ENCODE measurements at places on chromosomes 12 and 14.

GRCh38 chr14:93751946-93752655 lies 36.2 kb downstream of the PRIMA1 start:
- DNase-seq, result no peak

GRCh38 chr14:97106609-97107008 lies 309.4 kb downstream of the VRK1 start:
- no peak for DNase-seq

DNA sequence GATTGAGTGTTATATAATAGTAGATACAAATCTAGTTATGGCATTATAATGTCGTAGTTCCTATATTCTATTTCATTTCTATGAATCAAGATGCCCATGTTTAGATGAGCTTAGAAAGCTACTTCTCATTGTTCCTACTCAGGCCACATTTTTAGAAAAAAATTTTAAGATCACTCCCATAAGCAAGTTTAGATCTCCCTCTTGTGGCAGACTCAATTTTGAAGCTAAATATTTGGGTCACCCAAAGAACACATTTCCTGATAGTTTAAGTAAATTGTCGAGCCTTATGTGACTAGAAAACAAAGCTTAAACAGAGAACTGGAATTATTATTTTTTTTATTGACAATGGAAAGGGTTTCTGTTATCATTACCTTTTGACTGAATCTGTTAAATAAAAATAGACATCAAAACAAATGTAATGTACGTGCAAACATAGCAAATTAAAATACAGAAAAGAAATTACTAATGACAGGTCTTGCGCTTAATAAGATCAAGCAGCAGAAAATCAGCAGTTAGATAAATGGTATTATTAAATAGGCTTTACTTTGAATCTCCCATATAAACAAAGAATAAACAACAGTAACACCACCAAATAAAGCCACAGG lies 180.2 kb downstream of the ACSS3 start:
- peak; percentile 57 for DNase-seq

DNA sequence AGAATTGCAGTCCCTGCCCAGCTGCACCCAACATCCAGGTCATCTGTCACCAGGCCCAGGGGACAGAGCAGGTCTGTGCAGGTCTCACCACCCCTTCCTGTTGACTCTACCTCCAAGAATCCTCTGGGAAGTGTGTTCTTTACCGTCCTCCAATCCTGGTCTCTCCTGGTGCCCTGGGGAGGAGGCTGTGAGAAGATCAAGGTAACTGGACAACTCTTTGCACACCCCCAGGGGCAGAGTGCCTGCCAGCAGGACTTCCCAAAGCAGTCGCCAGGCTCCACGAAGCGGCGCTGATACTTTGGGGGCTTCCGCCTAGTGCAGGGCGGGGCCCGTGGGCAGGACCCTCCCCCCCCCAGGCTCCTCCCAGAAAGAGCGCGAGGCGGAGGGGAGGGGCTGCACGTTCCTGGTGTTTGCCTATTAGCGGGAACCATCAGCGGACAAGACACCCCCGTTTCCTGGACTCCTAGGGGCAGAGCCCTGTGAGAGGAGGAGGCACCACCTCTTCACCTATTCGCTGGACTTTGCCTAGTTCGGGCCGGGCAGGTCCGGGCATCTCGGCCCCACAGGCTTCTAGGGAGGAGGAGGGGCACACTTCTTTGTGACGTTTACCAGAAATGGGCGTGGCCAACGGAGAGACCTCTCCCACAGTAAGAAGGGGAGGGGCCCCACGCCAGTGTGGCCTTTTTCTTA lies 918.0 kb downstream of the AACS start:
- DNase-seq, result no peak

GRCh38 chr12:69698054-69698453 lies 1.0 kb downstream of the BEST3 start:
- DNase-seq, result no peak

GRCh38 chr14:21229821-21230220 lies 39.4 kb downstream of the HNRNPC start:
- no peak for DNase-seq

DNA sequence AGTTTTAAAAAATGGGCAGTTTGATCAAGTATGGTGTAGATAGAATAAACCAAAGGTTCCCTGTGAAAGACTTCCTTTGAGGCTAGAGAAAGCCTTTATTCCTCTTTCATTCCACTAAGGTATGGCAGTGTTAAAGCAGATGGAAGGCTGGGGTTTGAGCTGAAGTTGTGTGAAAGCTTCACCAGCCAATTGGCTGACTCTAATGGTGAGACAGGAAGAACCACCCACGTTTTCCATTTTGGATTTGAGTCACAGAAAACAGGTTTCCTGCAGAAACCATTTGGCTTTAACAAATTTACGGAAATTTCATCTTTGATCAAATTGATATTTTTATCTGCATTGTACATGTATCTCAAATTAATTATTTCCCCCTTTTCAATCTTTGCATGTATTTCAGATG lies 455.0 kb downstream of the PCNX1 start:
- DNase-seq, result no peak

GRCh38 chr14:34113005-34113511 lies 162.2 kb upstream of the EGLN3 start:
- DNase-seq, result peak; percentile 74

GRCh38 chr12:52257074-52257551 lies 17.3 kb upstream of the KRT86 start:
- DNase-seq, result no peak

DNA sequence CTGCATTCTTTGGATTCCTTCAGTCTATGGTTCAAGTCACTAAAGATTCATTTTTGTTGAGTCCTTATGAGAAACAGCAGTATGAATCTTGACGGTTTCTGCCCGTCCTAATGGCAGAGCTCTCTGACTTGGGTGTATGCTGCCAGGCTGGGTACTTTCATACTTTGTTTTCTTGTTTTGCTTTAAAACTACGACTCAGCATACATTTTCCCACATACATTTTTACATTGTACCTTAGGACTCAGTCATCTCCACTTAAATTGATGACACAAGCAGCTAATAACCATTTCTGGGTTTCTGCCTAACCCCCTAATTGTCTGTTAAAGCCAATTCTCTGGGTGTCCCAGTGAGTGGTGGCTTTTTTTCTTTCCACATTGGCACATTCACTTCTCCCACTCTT lies 4.8 kb upstream of the DDX55 start:
- no peak for DNase-seq

GRCh38 chr14:34993426-34993825 lies 10.6 kb downstream of the SRP54 start:
- no peak for DNase-seq

GRCh38 chr12:123945287-123946151 lies 27.1 kb downstream of the CCDC92 start:
- no peak for DNase-seq

- DNase-seq, result no peak
Measured at GRCh38 chr12:106255952-106256351, 8.1 kb upstream of the CKAP4 start.

GRCh38 chr12:124754949-124755800 lies 108.5 kb downstream of the SCARB1 start:
- DNase-seq, result peak; percentile 95

DNA sequence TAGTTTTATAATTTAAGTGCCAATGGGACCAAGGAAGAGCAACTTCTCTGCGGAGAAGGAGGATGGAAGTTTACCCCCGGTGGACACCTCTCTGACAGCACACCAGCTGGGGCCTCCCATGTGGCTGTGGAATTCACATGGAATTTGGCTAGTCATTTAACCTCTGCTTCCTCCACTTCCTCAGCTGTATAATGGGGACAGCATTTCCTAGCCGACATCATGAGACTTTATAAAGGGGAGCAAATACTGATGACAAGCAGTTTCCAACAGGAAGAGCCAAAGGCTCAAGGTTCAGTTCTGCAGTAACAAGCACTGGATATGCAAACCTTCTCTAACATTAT lies 7.5 kb downstream of the DUSP6 start:
- DNase-seq, result no peak

DNA sequence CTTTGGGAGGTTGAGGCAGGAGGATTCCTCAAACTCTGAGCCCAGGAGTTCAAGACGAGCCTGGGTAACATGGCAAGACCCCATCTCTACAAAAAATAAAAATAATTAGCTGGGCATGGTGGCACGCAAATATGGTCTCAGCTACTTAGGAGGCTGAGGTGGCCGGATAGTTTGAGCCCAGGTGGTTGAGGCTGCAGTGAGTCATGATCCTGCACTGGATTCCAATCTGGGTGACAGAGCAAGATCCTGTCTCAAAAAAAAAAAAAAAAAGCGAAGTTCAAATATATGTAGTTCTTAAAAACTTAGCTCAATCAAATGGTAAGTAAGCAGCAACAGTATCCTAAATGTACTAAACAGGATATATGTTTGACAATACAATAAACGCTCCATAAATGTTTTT lies 85.5 kb upstream of the SSTR1 start:
- peak; percentile 15 for DNase-seq

DNA sequence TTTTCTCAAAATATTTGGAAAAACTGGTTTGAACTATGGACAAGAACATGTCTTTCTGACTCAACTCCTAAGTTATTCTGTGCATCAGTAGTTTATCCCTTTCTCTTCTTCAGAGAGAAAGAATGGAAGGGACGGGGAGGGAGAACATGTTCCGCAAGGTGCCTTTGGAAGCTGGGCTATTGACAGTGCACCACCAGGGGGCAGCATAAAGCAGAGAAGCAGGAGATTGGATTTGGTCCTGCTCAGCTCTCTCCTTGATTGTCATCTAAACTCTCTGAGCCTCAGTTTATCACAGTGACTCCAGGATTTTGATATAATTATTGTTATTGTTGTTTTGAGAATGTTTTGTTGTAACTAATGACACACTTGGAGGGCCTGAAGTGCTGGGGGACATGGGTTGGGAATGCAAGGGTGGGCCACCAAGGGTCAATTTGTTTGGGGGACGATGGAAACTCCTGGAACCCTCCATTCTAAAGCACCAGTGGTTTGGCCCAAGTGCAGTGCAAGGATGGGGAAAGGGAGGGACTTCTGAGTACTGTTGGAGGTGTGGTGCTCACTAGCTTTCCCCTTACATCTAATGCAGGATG lies 45.3 kb upstream of the ANO6 start:
- peak; percentile 66 for DNase-seq

GRCh38 chr14:69760810-69761209 lies 6.1 kb upstream of the SRSF5 start:
- no peak for DNase-seq

DNA sequence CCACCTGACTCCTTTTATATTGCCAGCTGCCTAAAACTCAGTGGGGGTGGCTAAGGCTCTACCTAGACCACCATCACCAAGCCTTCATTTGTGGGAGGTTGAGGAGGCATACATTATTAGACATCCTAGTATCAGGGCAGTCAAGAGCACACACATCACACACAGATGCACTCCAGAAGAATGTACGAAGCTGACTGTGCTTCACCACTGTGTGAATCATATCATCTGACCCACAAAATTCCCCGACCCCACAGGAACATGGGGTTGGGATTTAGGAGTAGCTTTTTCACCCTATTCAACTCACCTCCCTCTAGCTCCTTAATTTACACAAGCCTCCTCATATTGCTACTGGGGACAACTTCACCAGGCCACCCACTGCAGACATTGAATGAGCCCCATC lies 64.8 kb upstream of the BDKRB2 start:
- DNase-seq, result peak; percentile 70

DNA sequence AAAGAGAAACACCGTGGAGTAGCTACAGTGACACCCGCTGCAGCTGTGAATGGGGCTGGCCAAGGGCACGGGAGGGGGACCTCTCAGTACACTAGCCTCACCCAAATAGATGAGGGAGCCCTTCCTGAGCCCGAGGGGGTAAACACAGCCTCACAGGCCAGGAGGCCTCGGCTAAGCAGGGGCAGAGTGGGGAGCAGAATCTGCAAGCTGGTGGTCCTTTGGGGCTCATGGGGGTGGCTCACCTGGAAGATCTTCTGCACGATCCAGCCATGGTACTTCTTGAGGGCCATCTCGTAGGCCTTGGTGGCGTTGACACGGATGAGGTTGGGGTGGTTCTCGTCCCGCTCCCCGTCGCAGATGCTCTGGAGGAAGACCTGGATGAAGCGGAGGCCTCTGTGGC lies 22.2 kb upstream of the TRPV4 start:
- no peak for DNase-seq

GRCh38 chr12:66539431-66539830 lies 139.4 kb downstream of the GRIP1 start:
- DNase-seq, result no peak

GRCh38 chr12:18837025-18837424 lies 99.1 kb downstream of the CAPZA3 start:
- DNase-seq, result peak; percentile 25

GRCh38 chr12:59627582-59627981 lies 31.8 kb downstream of the SLC16A7 start:
- DNase-seq, result no peak

- DNase-seq, result no peak
Measured at GRCh38 chr12:55732288-55732687, 3.5 kb upstream of the CD63 start.

- no peak for DNase-seq
Measured at GRCh38 chr12:39605501-39605900, 14.1 kb downstream of the ABCD2 start.

- DNase-seq, result no peak
Measured at GRCh38 chr12:47131011-47131410, 51.3 kb upstream of the AMIGO2 start.

- peak; percentile 34 for DNase-seq
Measured at GRCh38 chr12:127429551-127430285, 837.3 kb upstream of the TMEM132C start.

DNA sequence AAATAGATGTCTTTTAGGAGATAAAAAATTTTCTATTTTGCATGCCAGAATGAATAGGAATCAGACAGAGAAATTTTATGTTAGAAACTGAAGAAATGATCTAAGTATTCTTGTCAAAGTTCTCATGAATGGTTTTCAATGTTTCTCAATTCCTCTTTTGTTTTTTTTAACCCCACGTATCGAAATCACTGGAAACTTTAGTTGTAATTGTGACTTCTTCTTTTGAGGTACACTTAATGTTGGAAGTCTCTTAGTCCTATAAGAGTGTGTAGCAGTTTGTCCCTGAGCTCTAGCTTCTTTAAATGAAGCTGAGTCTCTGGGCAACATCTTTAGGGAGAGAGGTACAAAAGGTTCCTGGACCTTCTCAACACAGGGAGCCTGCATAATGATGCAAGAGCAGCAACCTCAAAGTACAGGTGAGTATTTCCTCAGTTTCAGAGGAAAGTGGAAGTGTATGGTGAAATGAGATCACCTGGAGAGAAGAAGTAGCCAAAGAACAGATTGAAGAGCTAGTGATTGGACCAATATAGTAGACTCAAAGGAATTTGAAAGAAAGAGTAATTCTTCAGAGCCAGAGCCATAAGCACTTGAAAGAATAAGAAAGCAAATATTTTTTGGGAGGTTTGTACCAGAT lies at the start of gene CLEC6A:
Gene CLEC6A, plus strand, starts transcription at position 236 of the 634 bp plus-strand sequence. Its CDS starts 150 bp downstream, at position 386.
- no peak for DNase-seq

GRCh38 chr14:74610866-74611649 lies 979 bp downstream of the LTBP2 start:
- peak; percentile 43 for DNase-seq

GRCh38 chr12:124018539-124018938 lies 45.5 kb downstream of the ZNF664 start:
- no peak for DNase-seq

- DNase-seq, result peak; percentile 84
Measured at GRCh38 chr14:60753264-60754119, 18.9 kb downstream of the MNAT1 start.
